Left cardiac atrium (tissue), 4 donors: ENCODE measurements at places on chromosomes 13 and 19.

GRCh38 chr13:44302940-44303575, 70.6 kb upstream of the SERP2 start:
- DNase-seq: no peak

- DNase-seq: no peak
Observed at GRCh38 chr13:102977471-102977870, 88.7 kb downstream of the SLC10A2 start.

DNA sequence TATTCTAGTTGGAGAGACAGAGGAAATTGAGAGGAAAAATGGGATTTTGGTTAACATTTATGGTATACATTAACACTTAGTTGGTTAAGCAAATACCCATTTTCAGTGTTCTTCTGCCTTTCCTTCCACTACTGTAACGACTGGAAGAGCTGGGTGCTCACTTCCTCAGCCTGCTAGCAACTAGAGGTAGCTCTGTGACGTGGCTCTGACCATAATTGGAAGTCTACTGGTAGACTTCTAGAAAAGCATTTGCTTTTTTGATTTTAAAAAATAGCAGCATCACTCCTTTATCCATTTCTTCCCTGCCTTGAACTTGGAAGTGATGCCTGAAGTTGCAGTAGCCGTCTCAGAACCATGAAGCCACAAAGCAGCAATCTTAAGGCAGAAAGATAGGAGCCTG, 15.9 kb downstream of the NHLRC3 start:
- DNase-seq: no peak

DNA sequence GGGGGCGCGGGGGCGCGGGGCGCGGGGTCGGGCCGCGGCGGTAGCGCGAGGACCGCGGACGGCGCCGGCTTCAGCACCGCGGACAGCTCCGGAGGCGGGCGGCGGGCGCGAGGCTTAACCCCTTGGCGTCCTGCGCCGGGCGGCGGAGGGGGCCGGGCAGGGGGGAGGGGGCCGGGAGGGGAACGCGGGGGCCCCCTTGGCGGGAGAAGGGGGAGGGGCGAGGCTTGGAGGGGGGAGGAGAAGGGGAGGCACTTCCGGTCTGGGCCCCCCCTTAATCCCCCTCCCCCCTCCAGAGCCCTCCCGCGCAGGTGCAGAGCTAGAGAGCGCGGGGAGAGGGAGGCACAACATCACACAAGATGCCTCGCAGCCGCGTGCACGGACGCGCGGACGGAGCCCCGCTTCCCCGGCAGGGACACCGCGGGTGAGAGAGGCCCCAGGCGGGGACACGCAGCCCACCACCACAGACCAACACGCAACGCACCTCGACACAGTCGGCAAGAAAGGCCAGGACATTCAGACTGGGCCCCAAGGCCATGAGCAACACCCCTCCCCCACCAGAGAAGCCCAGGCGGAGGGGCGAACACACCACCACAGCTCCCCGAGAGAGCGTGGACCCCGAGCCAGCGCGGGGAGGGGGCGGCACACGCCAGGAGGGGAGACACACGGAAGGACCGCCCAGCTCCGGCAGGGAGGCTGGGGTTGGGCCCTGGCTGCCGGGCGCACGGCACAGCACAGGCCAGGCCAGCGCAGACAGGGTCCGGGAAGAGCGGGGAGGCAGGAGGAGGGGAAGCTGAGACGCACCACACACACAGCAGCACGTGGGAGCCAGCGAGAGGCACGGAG, 24.1 kb downstream of the SHANK1 start:
- DNase-seq: no peak

DNA sequence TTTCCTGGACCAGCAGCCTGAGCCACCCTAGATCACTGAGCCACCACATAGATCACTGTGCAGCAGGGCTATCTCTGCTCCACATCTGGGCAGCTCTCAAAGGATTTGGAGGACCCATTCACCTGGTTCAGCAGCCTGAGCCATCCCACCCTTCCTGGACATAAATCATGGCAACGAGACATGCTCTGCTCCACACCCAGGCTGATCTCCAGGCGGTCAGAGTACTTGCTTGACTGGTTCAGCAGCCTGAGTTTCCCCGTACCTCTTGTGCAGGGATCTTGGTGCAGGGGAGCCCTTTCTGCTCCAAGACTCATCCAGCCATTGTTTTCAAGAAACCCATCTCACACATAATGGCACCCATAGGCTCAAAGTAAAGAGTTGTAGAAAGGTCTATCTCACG, 195.3 kb downstream of the LIG4 start:
- DNase-seq: no peak

DNA sequence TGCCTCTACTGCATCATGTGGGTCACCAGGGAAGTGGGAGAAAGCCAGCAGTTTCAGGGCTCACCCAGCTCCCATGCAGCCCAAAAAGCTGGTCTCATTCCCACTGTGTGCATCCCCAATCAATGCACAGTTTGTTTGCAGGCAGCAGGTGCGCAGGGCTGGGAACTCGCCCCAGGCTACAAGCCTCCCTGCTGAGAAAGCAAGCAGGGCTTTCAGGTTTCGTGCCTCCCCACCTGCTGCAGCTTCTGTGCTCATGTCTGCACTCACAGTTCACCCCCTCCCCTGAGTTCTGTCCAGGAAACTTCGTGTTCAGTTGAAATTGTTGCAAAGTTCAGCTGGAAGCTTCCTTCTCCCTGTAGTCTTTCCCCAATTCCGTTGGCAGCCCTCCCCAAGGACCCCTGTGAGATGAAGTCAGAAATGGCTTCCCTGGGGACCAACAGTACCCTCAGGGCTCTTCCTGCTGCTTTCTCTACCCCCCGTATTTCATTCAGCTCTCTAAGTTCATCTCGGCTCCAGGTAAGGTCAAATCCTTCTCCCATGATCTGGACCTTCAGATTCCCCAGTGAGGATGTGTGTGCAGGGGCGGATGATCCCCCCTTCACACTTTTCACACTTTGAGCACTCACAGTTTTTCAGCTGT, 10.3 kb upstream of the KLK3 start:
- no peak for DNase-seq

DNA sequence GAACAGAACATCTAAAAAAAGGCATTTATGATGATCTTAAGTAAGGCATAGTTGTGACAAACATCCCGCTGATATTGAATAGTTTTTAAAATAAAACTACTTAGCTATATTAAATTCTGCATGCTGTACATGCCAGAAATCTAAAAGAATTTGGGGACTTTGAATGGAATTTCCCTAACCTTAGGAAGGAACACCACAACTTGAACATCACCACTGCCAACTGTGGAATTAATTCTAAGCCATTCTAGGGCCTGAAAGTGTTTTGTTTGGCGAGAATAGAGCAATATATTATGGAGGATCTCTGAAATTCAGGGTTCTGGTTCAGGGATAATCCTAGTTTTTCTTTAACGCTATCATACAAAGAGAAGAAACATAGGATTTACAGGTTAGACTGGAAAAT, 17.8 kb upstream of the LATS2 start:
- DNase-seq: no peak

DNA sequence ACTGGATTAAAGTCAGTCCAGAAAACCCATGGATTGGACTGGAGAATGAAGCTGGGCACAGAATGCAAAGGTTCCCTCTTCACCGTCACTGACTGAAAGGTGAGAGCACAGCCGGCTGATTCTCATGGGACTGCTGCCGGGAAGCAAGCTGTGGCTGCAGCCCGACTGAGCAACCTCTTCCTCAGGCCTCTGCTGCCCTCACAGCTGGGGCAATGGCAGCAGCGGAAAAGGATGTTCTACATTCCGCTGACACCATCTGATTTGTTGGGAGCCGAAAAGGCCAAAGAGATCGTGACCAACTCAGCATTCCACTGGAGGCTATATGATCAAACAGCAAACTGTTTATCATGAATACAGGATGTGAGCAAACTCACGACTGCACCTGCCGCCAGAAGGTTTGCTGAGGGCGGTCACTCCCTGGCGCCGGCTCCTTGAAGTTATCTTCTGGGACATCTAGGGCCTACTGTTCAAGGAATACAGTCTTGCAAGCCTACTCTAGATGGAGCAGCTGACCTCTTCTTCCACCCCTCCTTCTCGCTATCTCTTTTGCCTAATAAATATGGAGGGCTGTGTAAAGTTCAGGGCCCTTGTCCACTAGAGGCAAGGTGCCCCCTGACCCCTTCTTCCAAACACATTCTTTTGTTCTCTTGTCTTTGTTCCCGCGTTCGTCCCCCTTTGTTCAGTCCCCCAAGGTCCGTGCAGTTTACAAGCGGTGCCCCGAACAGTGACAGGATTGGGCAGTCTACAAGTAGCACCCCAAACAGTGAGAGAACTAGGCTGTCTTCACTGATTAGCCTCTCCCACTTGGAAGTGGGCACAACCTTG, 19.6 kb upstream of the SIGLEC6 start:
- DNase-seq: no peak

GRCh38 chr19:7400815-7401214, 52.1 kb downstream of the ARHGEF18 start:
- no peak for DNase-seq

DNA sequence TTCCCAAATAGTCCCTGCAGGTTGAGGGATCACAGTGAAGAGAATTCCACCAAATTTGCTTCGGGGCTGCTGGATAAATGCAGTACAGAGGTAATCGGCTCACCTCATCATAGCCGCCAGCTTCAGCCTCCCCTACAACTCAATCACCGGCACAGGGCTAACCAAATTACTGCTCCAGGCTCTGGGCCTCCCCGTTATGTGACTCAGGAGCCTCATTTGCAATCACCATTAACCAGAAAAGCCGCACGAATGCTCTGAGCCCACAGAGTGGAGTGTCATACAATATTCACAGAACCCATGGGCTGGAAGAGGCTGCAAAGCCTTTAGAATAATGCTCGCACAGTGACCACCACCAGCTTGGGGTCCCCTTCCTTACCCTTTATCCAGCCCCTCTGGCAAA, 4.9 kb downstream of the SIAH3 start:
- no peak for DNase-seq

- DNase-seq: no peak
Observed at GRCh38 chr13:25879466-25879865, 172.3 kb downstream of the SHISA2 start.

DNA sequence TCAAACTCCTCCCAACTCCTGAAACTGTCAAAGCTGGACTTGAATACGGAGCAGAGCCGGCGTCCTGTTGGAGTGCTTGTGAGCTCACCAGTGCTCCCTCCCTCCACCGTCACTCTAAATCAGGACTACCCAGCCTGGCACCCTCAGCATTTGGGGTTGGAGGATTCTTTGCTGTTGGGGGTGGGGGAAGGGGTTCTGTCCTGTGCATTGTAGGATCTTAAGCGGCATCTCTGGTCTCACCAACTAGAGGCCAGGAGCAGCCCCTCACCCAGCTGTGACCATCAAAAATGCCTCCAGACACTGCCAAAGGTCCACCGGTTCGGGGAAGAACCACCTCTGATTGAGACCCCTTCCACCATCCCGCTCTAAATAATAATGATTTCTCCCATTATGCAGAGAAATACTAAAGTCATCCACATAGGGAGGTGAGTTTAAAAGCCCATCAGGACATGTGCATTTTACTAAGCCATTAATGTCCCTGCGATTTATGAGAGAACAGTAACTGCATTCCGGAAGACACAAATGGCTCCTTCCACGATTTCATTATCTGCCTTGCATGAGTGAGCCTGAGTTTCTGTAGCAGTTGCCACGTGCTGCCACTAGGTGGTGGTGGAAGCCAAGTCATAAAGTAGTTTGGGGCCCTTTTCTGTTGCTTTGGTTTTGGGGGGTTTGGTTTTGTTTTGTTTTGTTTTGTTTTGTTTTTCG, 16.1 kb upstream of the USP29 start:
- peak; percentile 49 for DNase-seq

- DNase-seq: no peak
Observed at GRCh38 chr13:43650882-43651281, 135.9 kb downstream of the ENOX1 start.

GRCh38 chr13:19567820-19568534, 6.6 kb upstream of the TPTE2 start:
- DNase-seq: no peak

- peak; percentile 99 for DNase-seq
Observed at GRCh38 chr19:20661150-20661819, at the start of gene ZNF626. Gene ZNF626, minus strand, starts transcription at chr19:20661571. Its CDS starts 125 bp downstream, at chr19:20661446.

GRCh38 chr13:110265682-110266430, 41.1 kb downstream of the COL4A1 start:
- peak; percentile 84 for DNase-seq

GRCh38 chr19:16869331-16869972, 19.3 kb upstream of the F2RL3 start:
- no peak for DNase-seq

DNA sequence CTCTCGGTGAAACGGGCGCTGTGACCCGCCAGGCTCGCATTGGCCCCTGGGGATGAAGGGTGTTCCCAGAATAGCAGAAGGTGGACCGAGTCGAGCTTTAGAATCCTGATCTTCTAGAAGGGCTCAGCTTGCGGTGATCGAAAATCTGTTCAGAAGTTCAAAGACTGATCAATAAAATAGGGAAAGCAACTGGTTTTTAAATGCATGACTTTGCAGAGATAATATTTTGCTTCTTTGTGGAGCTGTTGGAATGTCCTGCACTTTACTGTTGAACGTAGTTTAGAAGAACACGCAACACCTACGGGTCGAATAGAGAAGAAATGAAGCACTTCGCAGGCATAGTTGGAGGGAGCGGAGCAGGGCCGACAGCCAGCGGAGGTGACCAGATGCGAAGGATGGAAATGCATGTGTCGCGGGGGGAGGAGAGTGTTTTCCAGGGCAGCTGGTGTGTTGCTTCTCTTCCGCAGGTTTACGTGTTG, 766 bp downstream of the CEBPG start:
- DNase-seq: no peak

- DNase-seq: no peak
Observed at GRCh38 chr13:43424412-43424811, 362.4 kb downstream of the ENOX1 start.

- DNase-seq: no peak
Observed at GRCh38 chr19:45202637-45203036, 24.1 kb downstream of the BLOC1S3 start.

GRCh38 chr13:77828799-77829198, 89.8 kb downstream of the EDNRB start:
- DNase-seq: no peak

GRCh38 chr13:47215736-47216135, 318.9 kb upstream of the HTR2A start:
- DNase-seq: no peak

GRCh38 chr19:52993342-52994178, 20.2 kb upstream of the ERVV-1 start:
- DNase-seq: peak; percentile 80

DNA sequence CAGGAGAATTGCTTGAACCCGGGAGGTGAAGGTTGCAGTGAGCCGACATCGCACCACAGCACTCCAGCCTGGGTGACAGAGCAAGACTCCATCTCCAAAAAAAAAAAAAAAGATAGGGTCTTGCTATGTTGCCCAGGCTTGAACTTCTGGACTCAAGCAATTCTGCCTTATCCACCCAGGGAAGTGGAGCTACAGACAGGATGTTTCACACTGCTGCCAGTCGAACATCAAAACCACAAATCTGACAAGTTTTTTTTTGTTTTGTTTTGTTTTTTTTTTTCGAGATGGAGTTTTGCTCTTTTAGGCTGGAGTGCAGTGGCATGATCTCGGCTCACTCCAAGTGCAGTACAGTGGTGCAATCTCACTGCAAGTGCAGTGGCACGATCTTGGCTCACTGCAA, 10.8 kb downstream of the XPO4 start:
- no peak for DNase-seq

GRCh38 chr13:80400865-80401426, 60.0 kb upstream of the SPRY2 start:
- no peak for DNase-seq

- DNase-seq: no peak
Observed at GRCh38 chr19:2820112-2820702, 539 bp downstream of the ZNF554 start.

- no peak for DNase-seq
Observed at GRCh38 chr19:39873385-39873784, 27.2 kb upstream of the FBL start.

GRCh38 chr19:48499316-48500090, 12.1 kb downstream of the LMTK3 start:
- DNase-seq: no peak
